HuH-7.5 (cell line): ENCODE measurements at places on chromosomes 16 and 17.

DNA sequence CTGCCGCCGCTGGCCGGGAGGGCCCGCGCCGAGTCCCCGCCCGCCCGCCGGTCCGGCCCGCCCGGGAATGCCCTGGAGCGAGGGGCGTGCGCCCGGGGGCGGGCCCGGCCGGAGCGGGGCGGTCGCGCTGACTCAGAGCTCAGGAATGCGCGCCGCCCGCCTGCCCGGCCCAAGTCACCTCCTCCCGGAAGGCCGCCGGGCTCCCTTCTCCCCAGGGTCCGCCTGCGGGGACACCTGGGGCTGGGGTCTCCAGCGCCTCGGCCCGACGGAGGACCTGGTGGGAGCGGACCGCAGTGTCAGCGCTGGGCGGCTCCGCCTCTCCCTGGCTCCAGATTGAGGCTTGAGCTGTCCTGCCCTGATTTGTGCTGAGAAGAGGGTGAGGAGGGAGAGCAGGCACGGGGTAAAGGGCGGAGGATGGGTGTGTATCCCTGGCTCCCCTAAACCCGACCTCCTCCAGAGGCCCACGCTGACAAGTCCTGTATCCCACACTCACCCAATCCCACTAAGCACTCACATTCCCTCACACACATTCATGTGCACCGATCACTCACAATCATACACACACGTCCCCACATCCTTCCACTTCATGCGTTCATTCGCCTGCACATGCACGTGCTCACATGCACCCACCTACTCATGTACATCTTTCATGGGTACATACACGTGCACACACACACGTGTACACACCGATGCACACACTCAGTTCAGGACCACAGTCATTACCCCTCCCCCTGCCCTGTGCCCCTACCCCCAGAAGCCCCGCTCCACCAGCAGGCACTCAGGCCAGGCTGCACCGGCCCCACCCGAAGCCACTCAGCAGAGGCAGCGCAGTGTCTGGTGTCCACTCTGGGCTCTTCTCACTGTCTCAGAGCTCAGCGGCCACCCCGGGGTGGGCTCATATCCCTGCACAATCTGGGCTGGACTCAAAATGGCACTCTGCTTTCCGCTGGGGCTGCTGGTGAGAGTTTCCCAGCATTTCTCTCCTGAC is at the start of gene RHBDF1:
RHBDF1 (minus strand) TSS at position 71 of the 988 bp plus-strand sequence. CDS start 7,616 bp downstream, outside the sequence.
- peak; percentile 87 for DNase-seq

DNA sequence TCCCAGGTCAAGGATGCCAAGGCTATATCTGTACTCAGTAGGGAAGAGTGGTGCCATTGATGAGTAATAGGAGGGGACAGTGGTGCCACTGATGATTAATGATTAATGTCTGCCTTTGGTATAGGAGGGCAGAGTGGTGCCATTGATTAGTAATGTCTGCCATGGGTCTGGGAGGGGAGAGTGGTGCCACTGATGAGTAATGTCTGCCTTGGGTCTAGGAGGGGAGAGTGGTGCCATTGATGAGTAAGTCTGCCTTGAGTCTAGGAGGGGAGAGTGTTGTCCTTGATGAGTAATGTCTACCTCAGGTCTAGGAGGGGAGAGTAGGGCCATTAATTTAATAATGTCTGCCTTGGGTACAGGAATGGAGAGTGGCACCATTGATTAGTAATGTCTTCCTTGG is 507.8 kb upstream of the EEF2KMT start:
- no peak for DNase-seq

GRCh38 chr17:17938388-17939107 is 33.7 kb downstream of the TOM1L2 start:
- DNase-seq = no peak

DNA sequence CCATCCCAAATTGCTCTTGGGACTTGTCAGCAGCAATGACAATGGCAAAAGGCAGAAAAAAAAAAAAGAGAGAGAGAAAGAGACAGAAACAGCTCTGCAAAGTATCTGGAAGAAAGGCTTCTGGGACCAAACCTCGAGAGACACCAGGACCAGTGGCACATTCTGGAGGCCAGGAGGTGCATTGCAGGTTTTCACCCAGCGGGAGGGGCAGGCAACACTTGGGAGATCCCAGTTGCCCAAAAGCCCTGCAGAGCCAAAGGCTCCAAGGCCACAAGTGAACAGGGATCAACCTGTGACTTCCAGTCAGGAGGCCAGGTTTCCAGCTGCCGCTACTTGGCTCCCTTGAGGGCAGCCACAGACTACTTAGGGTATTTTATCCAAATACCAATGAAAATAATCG is 110.8 kb upstream of the CDH5 start:
- DNase-seq = no peak

DNA sequence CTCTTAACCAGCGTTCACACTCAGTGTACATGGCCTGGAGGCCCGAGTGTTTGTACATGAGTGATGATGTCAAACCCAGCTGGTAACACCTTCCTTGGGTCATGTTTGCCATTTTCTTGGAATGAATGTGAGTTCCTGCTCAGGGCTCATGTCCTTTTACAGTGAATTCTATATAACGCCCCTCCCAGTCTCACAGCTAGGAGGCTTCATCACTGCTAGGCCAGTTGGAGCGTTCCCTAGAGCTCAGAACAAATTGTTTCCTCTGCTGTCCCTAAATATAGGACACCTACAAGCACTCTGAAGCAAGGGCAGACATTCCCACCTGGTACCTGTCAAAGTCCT is 5.5 kb downstream of the TIMM22 start:
- DNase-seq = no peak

- no peak for DNase-seq
Measured at GRCh38 chr17:37117373-37118142, 168.8 kb downstream of the AATF start.

GRCh38 chr17:35540589-35541404 is 3.3 kb upstream of the SLFN12L start:
- no peak for DNase-seq

GRCh38 chr16:12459391-12460063 is 344.2 kb downstream of the CPPED1 start:
- no peak for DNase-seq

DNA sequence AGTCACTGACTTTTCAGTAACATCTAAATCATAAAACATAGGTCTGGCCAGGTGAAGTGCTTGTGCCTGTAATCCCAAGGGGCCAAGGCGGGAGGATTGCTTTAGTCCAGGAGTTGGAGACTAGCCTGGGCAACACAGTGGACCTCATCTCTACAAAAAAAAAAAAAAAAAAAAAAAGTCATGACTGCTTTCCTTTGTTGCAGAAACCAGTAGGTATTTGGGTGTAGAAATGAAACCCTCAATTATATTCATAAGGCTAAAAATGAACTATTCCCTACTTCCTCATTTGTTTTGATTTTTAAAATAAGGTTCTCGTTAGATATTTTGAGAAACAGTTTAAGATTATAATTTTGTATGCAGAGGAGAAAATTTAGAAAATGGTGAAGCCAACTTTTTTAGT is 26.0 kb downstream of the PITPNC1 start:
- DNase-seq = no peak

DNA sequence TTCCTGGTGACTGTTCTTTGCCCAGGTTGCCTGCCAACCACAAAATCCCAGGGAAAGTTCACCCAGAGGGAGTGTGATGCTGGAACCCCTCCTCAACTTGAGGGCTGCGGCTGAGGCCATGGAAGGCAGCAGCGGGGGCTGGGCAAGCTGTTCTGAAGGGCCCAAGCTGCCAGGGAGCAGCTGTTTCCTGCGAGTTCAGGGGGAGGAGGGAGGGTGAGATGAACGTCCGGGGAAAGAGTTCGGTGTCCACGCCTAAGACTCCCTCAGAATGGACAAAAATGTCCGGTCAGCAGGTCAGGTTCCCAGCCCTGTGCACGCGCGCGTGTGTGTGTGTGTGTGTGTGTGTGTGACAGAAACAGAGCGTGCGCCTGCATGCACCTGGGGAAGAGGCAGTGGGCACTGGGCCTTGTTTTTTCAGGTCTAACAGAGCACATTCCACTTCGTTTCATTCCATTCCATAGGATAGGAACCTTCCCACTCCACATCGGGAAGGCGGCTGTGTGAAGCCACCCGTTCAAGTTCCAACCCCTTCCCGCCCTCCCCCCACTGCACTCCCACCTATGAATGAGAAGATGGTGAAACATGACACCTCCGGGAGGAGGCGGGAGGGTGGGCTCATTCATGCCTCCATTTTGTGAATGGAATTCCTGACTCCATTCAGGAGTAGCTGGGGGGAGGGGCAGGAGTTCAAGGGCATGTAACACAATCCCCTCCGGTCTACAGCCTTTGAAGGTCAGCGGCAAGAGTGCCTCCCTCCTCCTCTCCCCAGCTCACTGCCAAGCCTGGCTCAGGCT is 15.7 kb downstream of the ETV4 start:
- DNase-seq = peak; percentile 55

- DNase-seq = no peak
Measured at GRCh38 chr17:40461732-40462342, 18.6 kb downstream of the IGFBP4 start.

- no peak for DNase-seq
Measured at GRCh38 chr17:17469996-17470395, 6.8 kb upstream of the MED9 start.

- DNase-seq = no peak
Measured at GRCh38 chr16:71880176-71880575, 3.8 kb downstream of the ZNF821 start.

- DNase-seq = no peak
Measured at GRCh38 chr17:77676237-77676661, 282.3 kb upstream of the TNRC6C start.

DNA sequence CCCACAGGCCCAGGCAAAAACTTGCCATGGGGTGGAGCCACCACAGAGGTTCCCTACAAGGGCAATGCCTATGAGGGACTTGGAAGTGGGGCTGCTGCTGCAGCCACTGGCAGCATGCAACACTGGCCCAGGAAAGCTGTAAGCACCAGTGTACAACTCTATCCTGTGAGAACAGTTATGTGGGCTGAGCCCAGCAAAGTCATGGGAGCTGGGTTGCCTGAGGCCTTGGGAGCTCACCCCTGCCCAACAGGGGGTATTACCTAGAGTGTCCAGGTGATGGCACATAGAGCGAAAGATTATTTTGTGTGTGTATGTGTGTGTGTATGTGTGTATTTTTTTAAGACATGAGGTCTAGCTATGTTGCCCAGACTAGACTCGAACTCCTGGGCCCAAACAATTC is 57.0 kb downstream of the TANC2 start:
- DNase-seq = no peak

- no peak for DNase-seq
Measured at GRCh38 chr17:75069783-75070182, 18.0 kb upstream of the SLC16A5 start.

- peak; percentile 17 for DNase-seq
Measured at GRCh38 chr17:41383690-41384089, 1.6 kb upstream of the KRT34 start.

DNA sequence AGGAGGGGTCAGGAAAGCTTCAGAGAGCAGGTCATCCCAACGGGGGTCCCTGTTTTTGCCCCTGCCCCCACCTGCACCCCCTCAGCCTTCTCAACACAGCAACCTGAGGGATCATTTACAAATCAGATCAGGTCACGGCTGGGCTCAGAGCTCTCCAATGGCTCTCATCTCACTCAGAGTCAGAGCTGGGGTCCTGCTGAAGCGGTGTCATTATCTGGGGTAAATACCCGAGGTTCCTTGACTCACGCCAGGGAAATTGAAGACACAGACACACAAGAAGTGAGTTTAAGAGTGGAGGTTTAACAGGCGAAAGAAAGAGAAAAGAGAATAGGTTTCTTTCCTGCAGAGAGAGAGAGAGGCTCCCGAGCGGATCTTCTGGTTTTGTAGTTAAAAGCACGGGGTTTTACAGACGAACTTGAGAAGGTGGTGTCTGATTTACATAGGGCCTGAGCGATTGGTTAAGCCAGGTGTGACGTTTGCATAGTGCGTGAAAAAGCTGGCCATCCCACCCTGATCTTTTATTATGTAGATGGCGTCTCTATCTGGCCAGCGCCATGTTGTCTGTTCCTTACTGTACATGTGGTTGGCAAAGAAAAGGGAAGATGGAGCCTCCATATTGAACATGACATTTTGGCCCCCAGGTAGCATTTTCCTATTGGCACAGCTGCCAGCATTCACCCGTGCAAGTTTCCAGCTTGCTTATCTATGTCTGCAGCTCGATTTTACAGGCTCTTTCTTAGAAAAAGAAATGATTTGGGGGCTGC is 51.4 kb downstream of the WSB1 start:
- DNase-seq = no peak

- DNase-seq = no peak
Measured at GRCh38 chr16:10485698-10486382, 94.6 kb downstream of the EMP2 start.

- DNase-seq = no peak
Measured at GRCh38 chr16:27687605-27688004, 137.7 kb downstream of the KATNIP start.

DNA sequence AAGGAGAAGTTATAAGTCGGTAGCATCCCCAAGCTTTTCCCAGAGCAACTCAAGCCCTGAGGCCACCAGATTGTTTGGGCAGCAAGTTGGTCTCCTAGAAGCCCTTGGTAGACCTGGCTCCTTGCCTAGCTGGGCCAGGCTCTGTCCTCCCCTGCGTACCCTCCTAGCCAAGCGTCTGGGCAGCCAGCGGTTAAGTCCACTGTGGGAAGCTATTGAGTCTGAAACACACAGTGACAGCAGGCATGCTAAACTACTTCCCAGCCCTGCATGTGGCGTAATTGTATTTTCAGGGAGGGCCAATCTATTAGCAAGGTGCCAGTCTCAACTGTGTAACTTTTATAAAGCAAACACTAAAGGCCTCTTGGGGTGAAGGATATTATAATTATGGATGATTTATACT is 419.1 kb upstream of the RBFOX1 start:
- no peak for DNase-seq

GRCh38 chr17:7095625-7096024 is 15.6 kb upstream of the CLEC10A start:
- DNase-seq = no peak

GRCh38 chr17:8016632-8017424 is 14.4 kb downstream of the GUCY2D start:
- DNase-seq = peak; percentile 56

- no peak for DNase-seq
Measured at GRCh38 chr17:38742411-38743308, 5.5 kb downstream of the PCGF2 start.

DNA sequence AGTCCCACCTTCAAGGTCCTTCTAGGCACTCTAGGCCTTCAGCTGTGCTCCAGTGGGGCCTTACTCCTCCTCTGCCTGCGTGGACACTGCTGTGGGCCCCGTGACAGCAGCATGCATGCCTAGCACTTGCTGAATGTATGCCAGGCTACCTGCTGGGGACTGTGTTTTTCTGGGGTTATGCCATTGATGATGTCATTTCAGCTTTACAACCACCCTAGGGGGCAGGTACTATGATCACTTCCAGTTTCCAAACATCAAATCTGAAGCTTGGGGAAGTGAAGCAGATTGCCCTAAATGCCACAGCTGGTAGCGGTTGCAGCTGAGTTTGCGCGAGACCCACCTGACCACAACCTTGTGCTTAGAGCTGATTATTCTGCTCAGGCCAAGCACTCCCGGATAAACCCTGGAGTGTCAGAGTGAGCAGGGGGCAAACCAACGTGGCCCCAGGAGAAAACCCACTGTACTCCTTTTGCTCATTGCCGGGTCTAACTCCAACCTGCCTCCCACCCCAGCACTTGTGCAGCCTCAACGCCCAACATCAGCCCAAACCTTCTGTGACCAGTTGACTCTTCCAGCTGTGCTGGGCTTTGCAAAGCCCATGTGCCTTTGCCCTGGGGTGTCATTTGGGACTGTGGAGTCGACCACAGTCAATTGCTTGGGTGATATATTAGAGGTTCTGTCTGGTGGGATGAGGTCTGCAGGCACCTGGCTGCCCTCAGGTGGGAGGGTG is 168.4 kb downstream of the ENGASE start:
- no peak for DNase-seq

GRCh38 chr16:12296406-12296805 is 319.9 kb downstream of the SNX29 start:
- DNase-seq = no peak
